ENCODE measurements at places on chromosomes 16 and 17. TPM values are rescaled to one million over a fixed set of nuclear protein-coding genes. Genes with fewer than 3 reads are reported as not detected.

- peak; percentile 32 for DNase-seq
Observed at GRCh38 chr17:73901661-73902415, 257.6 kb upstream of the SDK2 start.

- no peak for DNase-seq
Observed at GRCh38 chr17:1820528-1821252, 9.0 kb downstream of the SMYD4 start.

- DNase-seq: peak; percentile 93
Observed at GRCh38 chr17:44794851-44795413, 35.2 kb downstream of the GJC1 start.

- DNase-seq: peak; percentile 20
Observed at GRCh38 chr17:80068301-80069222, 32.1 kb downstream of the CCDC40 start.

DNA sequence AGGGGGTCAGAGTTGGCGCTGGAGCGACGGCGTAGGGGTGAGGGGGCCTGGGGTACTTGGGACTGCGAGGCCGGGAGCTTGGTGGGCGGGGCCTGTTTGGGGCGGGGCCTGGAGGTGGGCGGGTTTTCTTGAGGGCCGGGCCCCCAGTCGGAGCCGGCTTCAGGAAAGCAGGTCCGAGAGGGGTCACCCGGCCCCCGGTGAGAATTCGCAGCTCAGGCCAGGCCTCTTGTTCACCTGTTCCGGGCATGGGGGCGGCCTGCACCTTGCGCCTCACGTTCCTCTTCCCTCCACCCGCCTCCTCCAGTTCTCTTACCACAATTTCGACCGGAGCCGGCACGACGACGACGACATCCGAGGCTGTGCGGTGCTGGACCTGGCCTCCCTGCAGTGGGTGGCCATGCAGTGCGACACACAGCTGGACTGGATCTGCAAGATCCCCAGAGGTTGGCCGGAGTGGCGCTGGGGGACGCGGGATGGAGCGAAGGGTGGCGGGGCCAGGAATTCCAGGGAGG lies 52.5 kb downstream of the MRC2 start:
- no peak for DNase-seq

DNA sequence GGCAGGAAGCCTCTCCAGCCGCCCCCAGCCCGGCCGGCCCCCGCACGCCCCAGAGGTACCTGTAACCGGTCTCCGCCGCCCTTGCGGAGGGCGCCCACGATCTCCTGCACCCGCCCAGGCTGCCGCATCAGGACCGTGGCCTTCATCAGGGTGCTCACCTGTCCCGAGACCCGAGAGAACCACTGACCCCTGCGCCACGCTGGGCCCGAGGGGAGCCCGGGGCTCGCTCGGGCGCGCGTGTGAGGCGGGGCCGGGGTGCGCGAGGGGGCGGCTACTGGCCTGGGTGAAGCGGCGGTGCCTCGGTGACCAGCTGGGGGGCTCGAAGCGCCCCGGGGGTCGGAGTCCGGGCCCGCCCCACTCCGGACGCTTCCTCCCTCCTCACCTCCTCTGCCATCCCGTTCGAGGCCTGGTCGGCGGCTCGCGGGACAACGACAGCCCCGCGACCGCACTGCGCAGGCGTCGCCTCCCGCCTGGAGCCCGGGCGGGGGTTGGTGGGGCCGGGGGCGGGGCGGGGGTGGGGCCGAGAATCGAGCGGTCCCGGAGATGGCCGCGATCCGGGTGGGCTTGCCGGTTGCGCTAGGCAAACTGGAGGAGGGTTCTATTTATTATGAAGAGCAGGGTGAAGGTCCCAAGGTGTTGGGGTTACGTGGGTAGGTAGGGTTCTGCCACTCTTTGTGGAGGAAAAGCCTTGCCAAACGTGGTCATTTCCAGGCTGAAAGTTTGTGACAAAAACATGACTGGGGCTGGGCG lies at the start of gene NT5C3B:
NT5C3B (minus strand) TSS at position 433 of the 750 bp plus-strand sequence; CDS start at position 394, 39 bp downstream.
- peak; percentile 73 for DNase-seq

- DNase-seq: no peak
Observed at GRCh38 chr17:17033466-17033865, 8.8 kb upstream of the MPRIP start.

DNA sequence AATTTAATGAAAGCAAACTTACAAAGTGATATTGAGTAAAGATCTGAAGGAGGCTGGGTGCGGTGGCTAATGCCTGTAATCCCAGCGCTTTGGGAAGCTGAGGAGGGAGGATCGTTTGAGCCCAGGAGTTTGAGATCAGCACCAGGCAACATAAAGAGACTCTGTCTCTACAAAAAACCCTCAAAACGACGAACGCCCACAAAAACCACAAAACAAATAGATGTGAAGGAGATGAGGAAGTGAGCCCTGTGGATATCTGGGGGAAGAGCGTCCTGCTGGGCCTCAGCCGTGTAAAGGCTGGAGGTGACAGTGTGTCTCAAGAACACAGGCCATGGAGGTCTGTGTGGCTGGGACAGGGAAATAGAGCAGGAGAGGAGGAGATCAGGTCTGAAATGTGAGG lies 68.8 kb downstream of the ITFG1 start:
- peak; percentile 72 for DNase-seq

GRCh38 chr16:54748611-54749190 lies 182.0 kb upstream of the IRX5 start:
- no peak for DNase-seq

GRCh38 chr16:21946889-21947635 lies 6.1 kb upstream of the UQCRC2 start:
- no peak for DNase-seq

The C16orf54 gene
- total RNA-seq: 0.11 TPM

The EIF3C gene
- 102 TPM for total RNA-seq

The PRAC2 gene
- not detected for total RNA-seq

The GSDMA gene
- not detected for total RNA-seq

The ABCA6 gene
- total RNA-seq: 0.03 TPM

The ALOX12B gene
- total RNA-seq: not detected

All from Daoy (cell line).